ENCODE measurements at places on chromosomes 7 and 10.

DNA sequence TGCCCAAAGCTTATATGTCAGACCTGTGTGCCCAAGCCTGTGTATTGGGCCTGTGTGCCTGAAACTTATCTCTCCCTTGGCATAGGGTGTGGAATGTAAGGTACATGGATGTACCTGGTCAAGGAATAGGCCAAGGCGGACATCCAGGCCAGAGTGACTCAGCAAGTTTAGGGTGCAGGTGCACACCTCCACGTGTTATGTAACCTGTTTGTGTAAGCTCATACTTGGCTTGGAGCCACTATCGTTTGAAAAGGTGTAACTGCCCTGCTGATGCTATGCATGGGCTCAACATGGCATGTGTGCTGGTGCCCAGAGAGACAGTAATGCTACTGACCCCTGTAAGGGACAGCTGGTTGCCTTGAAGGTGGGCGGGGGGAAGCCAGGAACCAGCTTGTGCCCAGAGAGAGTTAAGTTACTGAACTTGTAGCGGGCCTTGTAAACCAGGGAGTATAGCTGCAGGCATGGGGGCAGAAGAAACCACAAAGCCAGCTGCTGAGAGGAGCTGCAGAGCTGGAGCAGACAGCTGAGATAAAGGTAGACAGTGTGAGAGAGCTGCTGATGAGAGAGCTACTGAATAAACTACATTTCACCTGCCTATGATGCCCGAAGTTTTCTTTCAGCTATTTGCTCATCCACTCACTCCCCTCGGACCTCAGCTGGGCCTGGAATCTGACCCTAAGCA lies 656.4 kb upstream of the ZWINT start:
- DNase-seq: no peak

- DNase-seq: no peak
These were observed 38.0 kb upstream of the SRPK2 start for GRCh38 chr7:105426606-105427146.

DNA sequence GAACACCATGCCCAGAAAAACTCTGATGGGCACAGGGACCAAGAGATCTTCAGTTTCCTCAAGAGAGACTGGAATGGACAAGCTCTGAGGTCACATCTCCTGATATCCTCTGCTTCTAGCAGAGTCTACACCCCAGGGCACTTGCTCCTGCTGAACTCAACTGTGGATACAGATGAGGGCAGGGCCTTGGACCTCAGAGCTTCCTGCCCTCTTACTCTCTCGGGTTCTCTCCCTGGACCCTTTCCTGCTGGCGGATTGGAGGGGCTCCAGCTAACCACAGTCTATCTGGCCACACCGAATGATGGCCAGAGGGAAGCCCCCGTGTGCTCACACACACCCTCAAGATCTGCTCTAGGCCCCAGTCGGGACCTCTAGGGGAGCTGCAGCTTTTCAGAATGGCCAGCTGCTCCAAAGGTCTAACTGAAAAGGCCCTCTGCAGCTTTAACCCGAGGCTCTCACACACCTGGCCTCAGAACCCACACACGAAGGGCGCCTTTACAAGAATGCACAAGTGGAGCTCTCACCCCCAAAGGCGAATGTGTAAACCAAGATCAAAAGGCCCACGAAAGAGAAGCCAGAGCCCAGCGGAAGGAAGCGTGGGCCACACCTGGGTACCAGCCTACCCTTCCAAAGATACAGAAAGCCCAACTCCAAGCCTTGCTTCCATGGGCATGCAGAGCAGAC lies 65.5 kb downstream of the FAM53B start:
- DNase-seq: no peak

DNA sequence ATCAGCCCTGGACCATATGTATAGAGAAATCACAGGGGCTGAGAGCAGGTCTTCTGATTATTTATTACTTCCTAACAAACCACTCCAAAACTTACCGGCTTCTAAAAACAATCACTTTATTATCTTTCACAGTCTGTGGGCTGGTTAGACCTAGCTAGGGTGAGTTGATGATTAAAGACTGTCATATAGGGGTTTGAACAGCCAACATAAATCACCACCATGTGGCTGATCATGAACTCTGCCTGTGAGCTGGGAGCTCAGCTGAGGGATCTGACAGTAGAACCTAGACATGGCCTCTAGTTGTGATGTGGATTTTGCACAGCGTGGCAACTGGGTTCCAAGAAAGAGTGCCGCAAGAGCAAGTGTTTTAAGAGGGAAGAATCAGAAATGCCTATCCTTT lies 305.4 kb downstream of the CSTF2T start:
- DNase-seq: no peak

GRCh38 chr7:120320218-120320961 lies 47.4 kb downstream of the KCND2 start:
- DNase-seq: no peak

GRCh38 chr10:8183241-8183704 lies 128.8 kb downstream of the GATA3 start:
- DNase-seq: no peak

- no peak for DNase-seq
These were observed 4.2 kb downstream of the WDR86 start for GRCh38 chr7:151405588-151405987.

- no peak for DNase-seq
These were observed 27.3 kb upstream of the MRC1 start for GRCh38 chr10:17781856-17782255.

DNA sequence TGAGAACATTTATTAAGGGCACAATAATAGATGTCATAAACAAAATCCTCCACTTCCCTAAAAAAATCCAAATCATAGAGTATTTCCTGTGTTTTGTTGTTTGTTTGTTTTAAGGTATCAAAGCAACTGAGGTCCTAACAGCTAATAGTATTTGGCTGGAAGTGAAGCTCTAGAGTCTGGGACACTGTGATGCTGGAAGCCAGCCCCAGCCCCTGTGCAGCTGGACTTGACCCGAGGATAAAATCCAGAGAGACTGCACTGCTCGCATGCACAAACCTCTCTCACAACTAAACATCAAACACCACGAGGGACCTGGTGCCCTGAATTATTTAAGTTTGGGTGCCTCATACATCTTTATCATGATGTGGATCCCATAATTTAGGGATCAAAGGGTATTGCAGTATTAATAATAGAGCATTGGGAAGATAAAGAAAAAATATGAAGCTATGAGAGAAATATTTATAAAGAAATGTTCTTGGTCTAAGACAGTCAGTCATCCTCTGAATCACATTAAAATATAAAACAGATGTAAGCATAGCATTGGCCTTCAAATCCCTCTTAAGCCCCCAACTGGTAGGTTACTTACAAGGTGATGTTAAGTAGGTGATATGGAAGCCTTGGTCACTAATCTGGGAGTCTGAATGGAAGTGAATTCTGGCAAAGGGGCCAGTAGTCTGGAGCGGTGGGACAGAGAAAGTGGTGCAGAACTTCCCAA lies 44.4 kb downstream of the CUBN start:
- no peak for DNase-seq

GRCh38 chr10:29465384-29465783 lies 169.4 kb downstream of the SVIL start:
- no peak for DNase-seq

DNA sequence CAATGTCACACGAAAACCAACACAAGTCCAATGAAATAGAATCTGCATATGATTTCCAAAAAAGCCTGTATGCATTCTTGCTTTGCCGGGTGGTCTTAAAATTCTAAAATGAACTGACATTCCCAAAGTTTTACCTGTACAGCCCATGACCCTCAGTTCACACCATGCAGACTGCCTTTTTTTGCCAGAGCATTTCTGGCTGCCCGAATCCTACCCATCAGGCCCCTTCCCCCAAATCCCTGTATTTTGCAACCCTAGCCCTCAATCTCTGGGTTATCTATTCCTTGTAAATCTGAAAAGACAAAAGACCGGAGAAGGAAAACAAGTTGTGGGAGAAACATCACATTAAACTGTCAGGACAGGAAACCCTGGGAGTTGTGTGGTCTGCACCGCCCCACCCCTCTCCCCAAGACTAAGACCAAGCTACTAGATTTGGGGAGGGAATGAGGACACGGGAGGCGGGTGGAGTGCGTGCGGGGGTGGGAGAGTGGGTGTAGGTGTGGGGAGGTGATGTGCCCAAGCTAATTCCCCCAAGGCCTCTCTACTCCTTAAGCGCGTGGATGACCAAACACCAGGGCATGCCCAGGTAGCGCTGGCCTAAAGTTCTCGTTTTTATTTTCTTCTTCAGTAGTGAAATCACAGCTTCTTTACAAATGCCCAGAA lies 1.4 kb downstream of the JCAD start:
- no peak for DNase-seq

- DNase-seq: no peak
These were observed 43.0 kb downstream of the ELMO1 start for GRCh38 chr7:37405603-37406122.

DNA sequence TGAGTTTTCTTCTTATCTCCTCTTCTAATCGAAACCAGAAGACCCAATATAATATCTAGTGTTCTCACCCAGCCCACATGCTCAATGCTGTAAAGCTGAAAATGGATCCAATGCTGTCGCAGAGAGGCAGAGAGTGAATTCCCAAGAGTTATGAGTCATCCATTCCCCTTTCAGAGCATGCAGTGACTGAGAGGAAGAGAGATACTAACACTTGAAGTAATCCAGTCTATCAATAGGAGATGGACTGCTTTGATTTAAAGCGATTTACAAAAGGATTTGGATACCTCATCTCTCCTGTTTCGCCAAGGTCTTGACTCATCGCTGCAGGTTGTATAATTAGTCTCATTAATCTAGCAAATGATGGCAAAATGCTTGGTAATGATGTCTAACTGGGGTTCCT lies 41.5 kb upstream of the PRKCQ start:
- DNase-seq: peak; percentile 22

- no peak for DNase-seq
These were observed 49.3 kb downstream of the PNLIPRP2 start for GRCh38 chr10:116669832-116670644.

- DNase-seq: no peak
These were observed 213.2 kb downstream of the CCDC3 start for GRCh38 chr10:12788277-12788676.

DNA sequence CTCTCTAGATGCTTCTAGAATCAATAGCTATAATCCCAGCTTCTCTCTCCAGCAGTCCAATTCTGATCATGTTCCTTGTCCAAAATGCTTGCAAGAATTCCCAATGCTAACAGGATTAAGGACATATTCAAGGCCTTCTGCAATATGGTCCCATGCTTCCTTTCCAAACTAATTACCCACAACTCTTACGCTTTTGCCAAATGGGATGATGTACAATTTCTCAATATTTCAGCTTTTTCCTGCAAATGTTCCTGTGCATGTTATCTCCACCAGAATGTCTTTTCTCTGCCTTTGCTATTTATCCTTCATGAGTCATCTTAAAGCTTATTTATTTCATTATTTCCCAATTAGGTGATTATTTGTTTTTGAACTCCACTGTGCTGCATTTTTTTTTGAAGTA lies 556.4 kb downstream of the SORCS1 start:
- DNase-seq: no peak
